ENCODE measurements at places on chromosomes 11 and 22. TPM values are rescaled to one million over a fixed set of nuclear protein-coding genes. Genes with fewer than 3 reads are reported as not detected.
A peak's percentile ranks its signal among the peaks of the same experiment; 100 is the strongest.

GRCh38 chr22:45072322-45072903 is 62.6 kb upstream of the PHF21B start:
- peaks cover 40% of the 10 kb centered on the region for H3K27me3 ChIP-seq
- peak overlapping the region; percentile 58 for H3K27ac ChIP-seq
- no peak overlapping the region for H3K4me3 ChIP-seq
- H3K4me1 ChIP-seq: no peaks in the 10 kb centered on the region
- H3K36me3 ChIP-seq: no peaks in the 10 kb centered on the region
- DNase-seq: no peak

GRCh38 chr11:8477680-8478079 is 116.3 kb downstream of the STK33 start:
- H3K27me3 ChIP-seq: no peaks in the 10 kb centered on the region
- DNase-seq: no peak
- no peaks in the 10 kb centered on the region for H3K36me3 ChIP-seq
- H3K4me3 ChIP-seq: no peak overlapping the region
- peaks cover 6% of the 10 kb centered on the region for H3K4me1 ChIP-seq

- H3K27me3 ChIP-seq: no peaks in the 10 kb centered on the region
- peaks cover 1% of the 10 kb centered on the region for H3K4me1 ChIP-seq
- H3K4me3 ChIP-seq: no peak overlapping the region
- DNase-seq: no peak
- no peaks in the 10 kb centered on the region for H3K36me3 ChIP-seq
These were observed 44.2 kb downstream of the PPFIBP2 start for GRCh38 chr11:7558046-7558445.

GRCh38 chr11:65865550-65866172 is 5.4 kb downstream of the MUS81 start:
- H3K27ac ChIP-seq: no peak overlapping the region
- DNase-seq: no peak
- no peaks in the 10 kb centered on the region for H3K27me3 ChIP-seq
- H3K36me3 ChIP-seq: peaks cover 8% of the 10 kb centered on the region

- no peak within 1 kb of the TSS for H3K27ac ChIP-seq
- H3K27me3 ChIP-seq: no peaks in the 10 kb centered on the region
- no peak for DNase-seq
These were observed at the start of gene OR5M11 for GRCh38 chr11:56543157-56543556. OR5M11 (minus strand) TSS chr11:56543257; CDS start chr11:56543257, 0 bp downstream.

- peaks cover 49% of the 10 kb centered on the region for H3K4me1 ChIP-seq
- peak overlapping the region; percentile 100 for H3K27ac ChIP-seq
- no peak for DNase-seq
- peaks cover 9% of the 10 kb centered on the region for H3K36me3 ChIP-seq
- H3K27me3 ChIP-seq: peaks cover 4% of the 10 kb centered on the region
- peak overlapping the region; percentile 89 for H3K4me3 ChIP-seq
These were observed 1.1 kb upstream of the FADS2 start for GRCh38 chr11:61826930-61827570.

- no peak overlapping the region for H3K4me3 ChIP-seq
- no peak for DNase-seq
- no peak overlapping the region for H3K27ac ChIP-seq
These were observed 61.5 kb downstream of the AAMDC start for GRCh38 chr11:77882396-77882795.

- H3K27ac ChIP-seq: peak overlapping the region; percentile 10
- no peaks in the 10 kb centered on the region for H3K36me3 ChIP-seq
- no peak for DNase-seq
- no peaks in the 10 kb centered on the region for H3K27me3 ChIP-seq
- peaks cover 74% of the 10 kb centered on the region for H3K4me1 ChIP-seq
These were observed 18.3 kb upstream of the RFPL3 start for GRCh38 chr22:32339190-32340012.

DNA sequence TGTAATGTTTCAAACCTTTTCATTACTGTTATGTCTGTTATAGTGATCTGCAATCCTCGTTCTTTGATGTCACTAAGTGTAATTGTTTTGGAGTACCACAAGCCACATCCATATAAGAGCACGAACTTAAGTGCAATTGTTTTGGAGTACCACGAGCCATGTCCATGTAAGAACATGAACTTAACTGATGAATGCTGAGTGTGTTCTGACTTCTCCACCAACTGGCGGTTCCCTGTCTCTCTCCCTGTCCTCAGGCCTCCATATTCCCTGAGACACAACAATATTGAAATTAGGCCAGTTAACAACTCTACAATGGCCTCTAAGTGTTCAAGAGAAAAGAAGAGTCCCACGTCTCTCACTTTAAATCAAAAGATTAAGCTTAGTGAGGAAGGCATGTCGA is 23.5 kb downstream of the TESMIN start:
- DNase-seq: no peak
- H3K4me3 ChIP-seq: no peak overlapping the region
- H3K4me1 ChIP-seq: no peaks in the 10 kb centered on the region

Gene PLET1
- total RNA-seq: not detected

DNA sequence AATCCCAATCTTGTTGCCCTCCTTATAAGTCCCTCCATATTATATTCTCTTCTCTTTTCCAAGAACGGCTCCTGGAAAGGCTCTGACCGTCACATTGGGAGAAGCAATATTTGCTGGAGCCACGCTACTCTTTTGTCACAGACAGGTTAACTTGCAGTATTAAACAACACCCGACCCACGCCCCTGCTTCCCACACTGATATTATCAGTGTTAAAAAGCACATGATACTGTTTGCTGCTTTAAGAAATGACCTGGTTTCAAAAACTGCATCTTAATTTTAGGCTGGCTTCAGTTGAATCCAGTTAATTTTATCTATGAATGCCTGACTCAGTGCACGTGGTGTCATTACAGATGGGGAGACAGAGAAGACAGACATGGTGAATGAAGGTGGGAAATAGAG is 3.1 kb downstream of the FLI1 start:
- no peak for DNase-seq
- H3K4me3 ChIP-seq: peak overlapping the region; percentile 47
- no peaks in the 10 kb centered on the region for H3K36me3 ChIP-seq
- H3K27me3 ChIP-seq: peaks cover 82% of the 10 kb centered on the region
- no peak overlapping the region for H3K27ac ChIP-seq
- peaks cover 13% of the 10 kb centered on the region for H3K4me1 ChIP-seq

Gene UPK3A
- not detected for total RNA-seq

Gene MMP8
- not detected for total RNA-seq

GRCh38 chr11:130909650-130910049 is 6.6 kb downstream of the SNX19 start:
- no peaks in the 10 kb centered on the region for H3K27me3 ChIP-seq
- DNase-seq: no peak
- peaks cover 9% of the 10 kb centered on the region for H3K4me1 ChIP-seq
- H3K4me3 ChIP-seq: no peak overlapping the region

Gene C11orf86
- total RNA-seq: not detected

DNA sequence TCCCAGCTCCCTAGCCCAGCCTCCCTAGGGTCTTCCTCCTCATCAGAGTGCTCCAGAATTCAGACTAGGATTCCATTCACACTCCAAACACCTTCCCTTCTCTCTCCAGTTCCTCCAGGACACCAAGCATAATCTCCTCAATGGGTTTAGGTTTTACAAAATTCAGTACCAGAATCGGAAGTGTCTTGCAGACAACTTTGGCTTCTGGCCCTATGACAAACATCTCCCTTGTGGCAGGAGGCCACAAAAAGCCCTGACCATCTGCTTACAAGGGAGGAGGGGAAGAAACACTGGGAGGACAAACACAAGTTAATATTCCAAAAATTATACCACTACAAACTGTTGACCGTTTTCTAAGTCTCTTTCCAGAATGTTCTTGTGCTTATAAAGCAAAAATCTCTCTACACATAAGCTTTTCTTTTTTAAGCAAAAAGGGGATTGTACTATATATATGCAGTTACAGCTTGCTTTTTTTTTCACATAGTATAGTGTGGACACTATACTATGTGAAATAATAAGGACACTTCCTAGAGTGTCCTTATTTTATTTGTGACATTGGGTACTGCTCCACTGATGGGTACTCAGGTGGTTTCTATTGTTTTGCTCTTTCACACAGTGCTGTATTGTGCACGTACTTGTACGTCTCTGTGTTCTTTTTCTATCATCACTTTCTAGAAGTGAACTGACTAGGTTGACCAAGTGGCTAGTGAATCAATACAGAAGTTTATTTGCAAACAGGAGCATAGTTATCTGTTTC is 78.7 kb downstream of the BDNF start:
- H3K27ac ChIP-seq: peak overlapping the region; percentile 32
- H3K4me3 ChIP-seq: no peak overlapping the region

DNA sequence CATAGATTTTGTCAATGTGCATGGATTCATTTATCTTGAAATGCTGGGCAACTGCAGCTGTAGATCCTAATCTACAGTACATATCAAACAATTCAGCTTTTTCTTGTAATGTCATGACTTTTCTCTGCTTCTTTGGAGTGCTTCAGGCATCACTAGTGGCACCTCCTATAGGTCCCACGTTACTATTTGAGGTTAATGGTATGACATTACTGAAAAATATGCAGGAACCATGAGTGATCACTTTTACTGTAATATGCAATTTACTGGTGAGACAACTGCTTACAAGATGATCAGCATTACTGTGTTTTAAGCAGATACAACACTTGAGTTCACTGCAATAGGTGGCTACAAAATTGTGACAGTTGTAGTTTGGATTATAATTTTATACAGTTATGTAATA is 3.0 kb downstream of the CENATAC start:
- no peak for DNase-seq
- peak overlapping the region; percentile 59 for H3K4me3 ChIP-seq
- H3K27ac ChIP-seq: no peak overlapping the region

- no peak overlapping the region for H3K27ac ChIP-seq
- DNase-seq: peak; percentile 90
- no peaks in the 10 kb centered on the region for H3K4me1 ChIP-seq
- no peaks in the 10 kb centered on the region for H3K27me3 ChIP-seq
- H3K4me3 ChIP-seq: no peak overlapping the region
These were observed 142.9 kb downstream of the CRYBB2 start for GRCh38 chr22:25362215-25362882.

Gene FXYD2
- 0.26 TPM for total RNA-seq

DNA sequence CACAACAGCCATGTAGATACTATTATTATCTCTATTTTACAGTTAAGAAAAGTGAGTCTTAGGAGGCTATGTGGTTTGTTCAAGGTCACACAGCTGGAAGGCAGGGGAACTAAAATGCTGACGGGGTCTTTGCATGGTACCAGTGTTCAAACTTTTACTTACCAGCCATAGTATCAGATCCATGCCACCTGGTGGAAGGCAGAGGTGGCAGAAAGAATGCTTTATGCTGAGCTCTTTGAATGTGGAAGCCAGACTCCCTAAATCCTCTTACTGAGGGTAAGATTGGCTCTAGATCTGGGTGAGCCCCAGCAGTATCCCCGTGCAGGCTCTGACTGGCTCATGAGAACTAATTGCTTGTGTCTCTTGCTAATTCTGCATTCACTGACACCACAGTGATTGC is 54.3 kb upstream of the NAV2 start:
- peaks cover 17% of the 10 kb centered on the region for H3K4me1 ChIP-seq
- no peaks in the 10 kb centered on the region for H3K27me3 ChIP-seq
- no peak overlapping the region for H3K4me3 ChIP-seq
- H3K36me3 ChIP-seq: no peaks in the 10 kb centered on the region
- no peak overlapping the region for H3K27ac ChIP-seq
- no peak for DNase-seq

- peak; percentile 94 for DNase-seq
- peaks cover 21% of the 10 kb centered on the region for H3K27me3 ChIP-seq
- H3K27ac ChIP-seq: peak within 1 kb of the TSS; percentile 95
- peak within 1 kb of the TSS; percentile 100 for H3K4me3 ChIP-seq
- H3K36me3 ChIP-seq: no peaks in the 10 kb centered on the region
- peaks cover 22% of the 10 kb centered on the region for H3K4me1 ChIP-seq
These were observed at the start of gene NCAM1 for GRCh38 chr11:112961146-112961668. NCAM1 (plus strand) TSS chr11:112961420.

Gene SLC29A2
- total RNA-seq: 38.7 TPM

Gene ZBTB16
- total RNA-seq: 36.6 TPM

- peaks cover 3% of the 10 kb centered on the region for H3K27me3 ChIP-seq
- peak overlapping the region; percentile 68 for H3K27ac ChIP-seq
- peaks cover 3% of the 10 kb centered on the region for H3K4me1 ChIP-seq
- no peak overlapping the region for H3K4me3 ChIP-seq
These were observed 109.6 kb upstream of the POU2AF2 start for GRCh38 chr11:111135778-111136570.

Gene VPREB1
- not detected for total RNA-seq

DNA sequence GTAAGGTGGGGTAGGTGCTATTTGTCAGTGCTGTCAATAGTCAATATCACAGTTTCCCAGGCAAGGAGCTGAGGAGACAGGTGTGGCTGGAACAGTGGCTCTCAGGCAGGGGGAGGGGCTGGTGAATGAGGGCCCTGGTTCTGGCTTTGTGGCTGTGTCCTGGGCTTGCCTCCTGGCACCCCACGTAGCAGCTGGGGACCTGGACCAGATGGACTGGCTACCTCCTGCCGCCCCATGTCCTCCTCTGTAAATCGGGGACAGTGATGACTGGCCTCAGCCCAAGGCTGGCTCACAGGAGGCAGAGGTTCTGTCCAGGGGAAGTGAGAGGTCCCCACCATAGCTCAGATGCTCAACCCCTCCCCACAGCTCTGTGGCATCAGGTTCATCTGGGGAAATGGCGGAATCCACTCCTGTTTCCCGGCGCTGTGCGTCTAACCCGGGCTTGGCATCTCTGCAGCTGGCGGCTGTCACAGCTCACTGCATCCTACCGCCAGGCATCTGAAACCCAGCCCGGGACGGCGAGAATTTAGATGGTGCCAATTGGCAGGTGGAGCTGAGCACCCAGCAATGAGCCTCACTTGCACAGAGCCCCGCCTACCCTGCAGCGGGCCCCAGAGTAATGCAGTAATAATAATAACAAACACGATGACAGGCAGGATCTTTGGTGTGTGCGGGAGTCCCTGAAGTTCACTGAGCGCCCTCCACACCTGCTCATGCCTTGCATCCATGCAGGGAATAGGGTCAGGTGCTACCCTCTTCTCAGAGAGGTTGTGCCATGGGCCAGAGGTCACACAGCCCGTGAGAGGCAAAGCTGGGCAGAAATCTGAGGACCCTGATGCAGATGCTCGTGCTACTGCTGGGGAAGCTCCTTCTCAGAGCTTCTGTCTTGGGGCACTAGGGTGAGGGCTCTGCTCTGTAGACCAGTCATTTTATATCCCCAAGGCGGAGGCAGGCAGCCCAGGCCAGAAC is 27.8 kb upstream of the SHISAL1 start:
- no peak for DNase-seq
- peaks cover 7% of the 10 kb centered on the region for H3K4me1 ChIP-seq
- H3K4me3 ChIP-seq: no peak overlapping the region
- peaks cover 5% of the 10 kb centered on the region for H3K27me3 ChIP-seq
- H3K36me3 ChIP-seq: no peaks in the 10 kb centered on the region

DNA sequence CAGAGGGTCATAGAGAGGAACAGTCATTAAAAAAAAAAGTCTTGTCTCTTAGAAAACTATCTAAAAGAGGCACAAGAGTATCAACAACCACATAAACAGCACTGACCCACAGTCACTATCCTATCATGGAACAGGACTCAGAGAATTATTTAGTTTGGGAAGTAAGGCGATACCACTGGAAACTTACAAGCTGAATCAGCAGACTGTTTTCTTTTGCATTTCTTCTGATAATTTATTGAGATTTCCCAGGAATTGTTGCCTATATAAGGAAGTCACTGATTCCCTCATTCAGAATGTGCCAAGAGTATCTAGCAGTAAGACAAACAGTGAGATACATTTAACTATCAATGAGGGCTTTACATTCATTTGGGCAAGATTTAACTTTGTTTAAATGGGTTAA is 304.1 kb downstream of the GUCY1A2 start:
- H3K27me3 ChIP-seq: no peaks in the 10 kb centered on the region
- H3K4me3 ChIP-seq: no peak overlapping the region
- no peaks in the 10 kb centered on the region for H3K36me3 ChIP-seq
- no peak overlapping the region for H3K27ac ChIP-seq
- DNase-seq: no peak
- no peaks in the 10 kb centered on the region for H3K4me1 ChIP-seq

GRCh38 chr11:117830072-117830471 is 5.5 kb upstream of the FXYD2 start:
- H3K27ac ChIP-seq: no peak overlapping the region
- peaks cover 9% of the 10 kb centered on the region for H3K4me1 ChIP-seq
- no peak overlapping the region for H3K4me3 ChIP-seq
- peaks cover 2% of the 10 kb centered on the region for H3K36me3 ChIP-seq
- H3K27me3 ChIP-seq: peaks cover 6% of the 10 kb centered on the region
